Stimulated activated CD4-positive, alpha-beta T cell treated with anti-CD3 and anti-CD28 coated beads, Interleukin-4, amount 100 ng/mL, for 48 hours (primary cell): ENCODE measurements at places on chromosomes 2 and 18.
A peak's percentile ranks its signal among the peaks of the same experiment; 100 is the strongest.

- DNase-seq: no peak
Measured at GRCh38 chr2:216742411-216742810, 47.1 kb upstream of the IGFBP5 start.

GRCh38 chr2:77443076-77443475 is 79.1 kb downstream of the LRRTM4 start:
- no peak for DNase-seq

- DNase-seq: no peak
Measured at GRCh38 chr2:27870724-27871123, 19.5 kb downstream of the RBKS start.

- DNase-seq: no peak
Measured at GRCh38 chr2:63047321-63048279, 3.0 kb upstream of the OTX1 start.

GRCh38 chr2:104758199-104758620 is 95.7 kb upstream of the POU3F3 start:
- no peak for DNase-seq

GRCh38 chr18:44393406-44393805 is 287.3 kb upstream of the SETBP1 start:
- no peak for DNase-seq

DNA sequence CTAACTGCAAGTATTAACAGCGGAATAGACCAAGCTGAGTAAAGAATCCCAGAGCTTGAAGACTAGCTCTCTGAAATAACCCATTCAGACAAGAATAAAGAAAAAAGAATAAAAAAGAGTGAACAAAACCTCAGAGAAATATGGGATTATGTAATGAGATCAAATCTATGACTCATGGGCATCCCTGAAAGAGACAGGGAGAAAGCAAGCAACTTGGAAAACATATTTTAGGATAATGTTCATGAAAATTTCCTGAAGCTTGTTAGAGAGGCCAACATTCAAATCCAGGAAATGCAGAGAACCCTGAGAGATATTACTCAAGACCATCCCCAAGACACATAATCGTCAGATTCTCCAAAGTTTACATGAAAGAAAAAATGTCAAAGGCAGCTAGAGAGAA is 17.3 kb downstream of the PFN4 start:
- no peak for DNase-seq

DNA sequence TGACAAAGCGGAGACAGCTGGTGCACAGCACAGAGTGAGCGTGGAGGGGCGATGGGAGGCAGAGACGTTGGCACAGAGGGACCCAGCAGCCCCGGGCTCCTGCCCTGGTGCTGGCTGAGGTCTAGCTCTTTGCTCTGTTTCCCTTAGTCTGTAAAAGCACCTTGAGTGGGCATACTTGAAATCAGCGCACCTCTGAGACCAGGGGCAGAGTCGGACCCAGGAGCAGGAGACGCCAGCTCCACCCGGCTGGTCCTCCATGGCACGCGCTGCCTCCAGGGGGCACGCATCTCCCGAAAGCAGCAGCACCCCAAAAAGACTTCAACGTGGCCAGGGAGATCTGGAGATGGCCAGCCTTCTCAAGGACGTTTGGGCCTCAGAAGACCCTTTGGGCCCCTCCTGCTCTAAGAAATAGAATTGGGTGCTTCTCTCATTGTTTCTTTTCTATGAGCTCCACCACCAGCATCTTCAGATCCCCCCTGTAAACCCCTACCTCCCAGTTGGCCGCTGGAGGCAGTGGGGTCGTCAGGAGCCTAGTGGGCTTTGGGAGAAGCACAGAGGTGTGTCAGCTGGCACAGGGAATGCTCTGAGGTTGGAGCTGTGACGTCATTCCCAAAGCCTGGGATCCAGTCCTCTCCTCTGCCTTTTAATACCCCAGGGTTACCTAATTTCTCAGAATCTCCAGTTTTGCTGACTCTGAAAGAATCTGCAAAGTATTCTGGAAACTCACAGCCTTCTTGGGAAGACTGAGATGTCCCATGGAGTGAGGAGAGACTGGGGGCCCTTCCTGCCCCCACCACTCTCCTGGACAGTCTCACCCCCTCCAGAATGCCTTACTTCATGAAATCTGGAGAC is 58.9 kb downstream of the CIB4 start:
- DNase-seq: no peak

DNA sequence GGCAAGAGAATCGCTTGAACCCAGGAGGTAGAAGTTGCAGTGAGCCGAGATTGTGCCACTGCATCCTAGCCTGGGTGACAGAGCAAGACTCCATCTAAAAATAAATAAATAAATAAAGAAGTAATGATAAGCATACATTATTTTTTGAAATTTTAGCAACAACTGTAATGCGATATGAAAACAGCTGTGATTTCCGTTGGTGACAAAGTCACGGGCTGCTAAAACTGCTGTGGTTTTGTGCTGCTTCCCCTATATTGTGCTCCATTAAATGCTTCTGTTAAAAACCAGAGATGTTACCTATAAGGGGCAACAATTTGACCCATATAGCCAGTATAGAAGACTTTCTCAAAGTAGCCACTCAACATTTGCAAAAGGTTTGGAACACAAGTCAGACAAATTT is 8.3 kb downstream of the TRIM54 start:
- no peak for DNase-seq

GRCh38 chr2:68414452-68414851 is 49.4 kb downstream of the PLEK start:
- no peak for DNase-seq

- no peak for DNase-seq
Measured at GRCh38 chr2:43078781-43079755, 147.3 kb downstream of the ZFP36L2 start.

GRCh38 chr2:47521666-47522285 is 118.8 kb downstream of the MSH2 start:
- DNase-seq: no peak

DNA sequence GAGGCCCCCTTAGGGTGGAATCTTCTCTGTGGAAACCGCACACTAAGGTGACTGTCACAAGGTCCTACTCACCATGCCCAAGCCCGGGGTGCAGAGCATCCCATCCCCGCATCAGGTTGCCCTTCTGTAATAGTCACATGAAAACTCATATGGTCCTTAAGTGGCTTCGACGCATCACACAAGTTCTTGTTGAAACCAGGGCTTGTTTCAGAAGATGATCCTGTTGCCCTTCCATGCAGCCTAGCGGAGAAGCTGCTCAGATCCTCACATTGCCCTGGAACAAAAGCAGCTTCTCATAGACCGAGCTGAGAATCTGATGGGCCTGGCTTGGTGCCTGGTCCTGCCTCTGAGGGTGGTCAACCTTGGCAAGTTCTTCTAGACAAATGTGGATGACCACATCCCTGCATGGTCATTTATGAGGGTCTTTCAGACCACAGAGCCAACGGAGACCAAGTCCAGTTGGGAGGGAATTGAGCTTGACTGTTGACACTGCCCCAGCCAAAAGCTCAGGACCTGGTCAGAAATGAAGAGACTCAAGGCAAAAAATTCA is 54.1 kb downstream of the PDCL3 start:
- no peak for DNase-seq

DNA sequence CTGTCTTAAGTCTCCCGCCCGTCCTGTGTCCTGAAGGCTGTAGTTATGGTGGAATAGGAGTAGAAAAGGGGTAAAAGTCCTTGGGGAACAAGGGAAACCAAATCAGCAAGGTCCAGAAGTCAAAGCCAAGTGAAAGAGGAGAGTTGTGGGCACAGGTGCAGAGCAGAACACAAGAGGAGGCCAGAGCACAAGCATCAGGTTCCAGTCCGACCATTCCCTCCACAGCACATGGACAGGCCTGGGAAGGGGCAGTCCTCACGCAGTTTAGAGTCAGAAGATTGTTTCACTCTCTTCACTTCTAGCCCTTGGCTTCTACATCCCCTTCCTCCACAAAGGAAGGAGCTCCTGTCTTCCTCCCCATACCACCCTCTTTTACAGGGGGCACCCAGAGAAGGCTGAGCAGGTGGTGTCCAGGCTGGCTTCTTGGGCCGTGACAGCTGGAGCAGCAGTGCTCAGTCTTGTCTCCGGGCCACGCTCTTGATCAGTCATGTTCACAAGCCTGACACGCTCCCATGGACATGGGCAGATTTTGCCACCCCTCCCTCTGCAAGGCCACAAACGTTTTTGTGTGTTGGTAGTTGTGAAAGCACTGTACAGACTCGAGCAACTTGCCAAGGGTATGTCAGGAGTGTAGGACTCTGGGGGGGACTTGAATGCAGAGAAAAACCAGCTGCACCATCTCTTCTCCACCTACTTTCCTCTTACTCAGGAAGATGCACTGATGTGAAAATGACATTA is 138.5 kb upstream of the DAPL1 start:
- no peak for DNase-seq

DNA sequence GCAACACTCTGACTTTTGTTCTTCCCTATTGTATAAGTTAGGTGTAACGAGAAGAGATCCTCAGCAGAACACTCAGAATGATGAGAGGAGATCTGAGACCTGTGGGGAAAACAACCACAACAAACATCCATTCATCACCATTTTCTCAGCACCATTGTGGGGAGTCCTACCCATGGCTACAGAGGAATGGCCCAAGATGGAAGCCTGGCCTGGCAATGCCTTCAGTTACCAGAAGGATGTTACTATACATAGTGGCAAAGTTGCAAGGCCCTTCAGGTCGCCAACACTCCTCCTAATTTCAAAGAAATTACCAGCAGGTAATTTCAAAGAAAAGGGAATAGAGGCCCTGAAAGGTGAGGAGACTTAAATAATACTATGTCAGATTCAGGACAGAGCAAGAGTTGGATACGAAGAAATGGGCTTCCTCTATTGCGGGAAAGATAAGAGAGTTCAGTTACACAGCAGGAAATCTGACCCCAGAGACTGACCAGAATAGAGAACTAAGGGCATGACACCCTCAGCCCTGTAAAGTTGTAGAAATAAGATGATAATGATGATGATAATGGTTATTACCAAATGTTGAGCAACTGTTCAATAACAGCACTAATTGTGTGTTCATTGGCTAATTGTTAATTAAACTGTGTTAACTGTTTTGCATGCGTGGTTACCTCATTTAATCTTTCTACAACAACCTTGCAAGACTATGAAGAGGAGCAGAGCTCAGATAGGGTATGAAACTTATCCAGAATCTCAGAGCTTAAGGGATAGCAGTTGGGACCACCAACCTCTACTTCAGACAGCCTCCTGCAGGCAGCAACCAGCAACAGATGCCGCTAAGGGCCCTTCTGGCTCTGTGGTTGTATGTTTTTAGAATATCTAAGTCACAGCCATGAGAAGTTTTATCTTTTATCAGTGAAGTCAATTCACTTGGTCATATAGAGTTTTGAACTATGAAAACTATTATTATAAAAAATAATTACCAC is 37.5 kb downstream of the DHRS9 start:
- DNase-seq: no peak

DNA sequence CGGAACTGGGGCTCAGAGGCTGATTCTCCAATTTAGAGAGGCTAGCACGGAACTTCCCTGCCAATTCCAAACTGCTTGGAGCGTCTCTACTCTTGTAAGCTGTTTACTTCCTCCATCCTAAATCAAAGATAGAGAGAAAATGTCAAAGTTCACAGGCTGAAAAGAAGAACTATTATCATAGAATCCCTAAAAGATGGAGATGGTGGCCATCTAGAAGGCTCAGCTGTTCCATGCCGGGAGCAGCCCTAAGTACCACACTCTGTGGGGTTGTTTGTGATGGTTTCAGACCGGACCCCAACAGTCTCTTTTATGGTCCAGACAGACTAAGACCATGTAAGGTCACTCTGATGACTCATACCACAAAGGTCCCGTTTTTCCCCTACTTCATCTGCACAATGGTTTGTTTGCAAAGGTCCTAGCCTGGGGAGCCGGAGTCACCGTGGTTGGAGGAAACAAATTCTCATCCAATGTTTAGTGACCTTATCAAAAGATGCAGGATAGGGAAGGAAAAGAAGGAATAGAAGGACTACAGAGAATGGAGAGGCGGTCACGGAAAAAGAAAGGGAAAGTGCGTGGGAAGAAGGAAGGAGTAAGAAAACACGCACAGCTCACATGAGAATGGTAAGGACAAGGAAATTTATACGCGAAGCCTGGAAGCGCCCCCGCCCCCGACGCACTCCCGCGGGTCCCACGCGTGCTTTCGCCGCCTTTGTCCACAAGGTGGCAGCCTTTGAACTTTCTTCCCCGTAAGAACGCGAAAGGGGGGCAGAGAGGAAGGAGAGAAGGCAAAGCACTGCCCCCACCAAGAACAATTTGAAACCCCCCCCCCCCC is 453 bp upstream of the ANTXR1 start:
- DNase-seq: peak; percentile 24

GRCh38 chr18:79634593-79635426 is 44.8 kb upstream of the CTDP1 start:
- no peak for DNase-seq

GRCh38 chr18:48776641-48777025 is 174.1 kb downstream of the SMAD7 start:
- no peak for DNase-seq

- DNase-seq: no peak
Measured at GRCh38 chr2:191030521-191031154, 16.7 kb upstream of the STAT1 start.

- DNase-seq: no peak
Measured at GRCh38 chr2:111042261-111042660, 78.5 kb upstream of the BCL2L11 start.

DNA sequence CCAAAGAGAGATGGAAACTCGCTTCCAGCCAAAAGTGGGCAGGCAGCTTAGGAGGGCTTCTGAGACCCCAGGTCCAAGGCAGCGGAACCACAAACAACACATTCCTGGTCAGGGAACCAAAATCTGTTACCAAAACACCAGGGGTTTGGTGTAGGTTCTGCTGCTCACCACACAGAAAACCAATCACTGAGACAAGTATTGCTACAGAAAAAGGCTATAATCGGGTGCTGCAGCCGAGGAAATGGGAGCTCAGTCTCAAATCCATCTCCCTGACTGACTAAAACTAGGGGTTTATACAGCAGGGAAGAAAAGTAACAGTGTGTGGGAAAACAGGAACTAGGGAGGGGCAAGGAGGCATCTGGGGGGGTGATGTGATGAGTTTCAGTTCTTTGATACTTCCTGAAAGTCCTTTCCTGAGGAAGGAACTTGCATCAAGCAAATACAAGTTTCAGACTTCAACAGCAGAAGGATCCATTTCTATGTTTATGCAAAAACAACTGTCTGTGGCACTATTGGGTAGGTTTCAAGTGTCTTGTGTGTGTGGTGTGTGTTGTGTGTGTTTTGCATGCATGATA is 108.0 kb downstream of the FAM168B start:
- no peak for DNase-seq

GRCh38 chr2:37877457-37878315 is 47.4 kb upstream of the RMDN2 start:
- no peak for DNase-seq

GRCh38 chr2:60298006-60298696 is 255.3 kb downstream of the BCL11A start:
- DNase-seq: no peak

GRCh38 chr2:218001629-218002028 is 1.2 kb downstream of the TNS1 start:
- no peak for DNase-seq

GRCh38 chr18:39521164-39521563 is 1955.6 kb upstream of the CELF4 start:
- no peak for DNase-seq

DNA sequence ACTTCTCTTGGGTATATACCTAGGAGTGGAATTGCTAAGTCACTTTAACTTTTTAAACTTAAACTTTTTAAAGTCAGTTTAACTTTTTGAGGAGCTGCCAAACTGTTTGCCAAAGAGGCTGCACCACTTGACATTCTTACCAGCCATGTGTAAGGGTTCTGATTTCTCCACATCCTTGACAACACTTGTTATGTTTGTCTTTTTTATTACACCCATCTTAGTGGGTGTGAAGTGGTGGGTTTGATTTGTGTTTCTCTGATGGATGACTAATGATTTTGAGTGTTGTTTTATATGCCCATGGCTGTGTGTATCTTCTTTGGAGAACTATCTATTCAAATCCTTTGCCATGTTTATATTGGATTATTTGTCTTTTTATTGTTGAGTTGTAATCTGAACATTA is 13.6 kb downstream of the ASAP2 start:
- DNase-seq: no peak
